ENCODE measurements at places on chromosomes 13 and 19. TPM values are rescaled to one million over a fixed set of nuclear protein-coding genes. Genes with fewer than 3 reads are reported as not detected.

DNA sequence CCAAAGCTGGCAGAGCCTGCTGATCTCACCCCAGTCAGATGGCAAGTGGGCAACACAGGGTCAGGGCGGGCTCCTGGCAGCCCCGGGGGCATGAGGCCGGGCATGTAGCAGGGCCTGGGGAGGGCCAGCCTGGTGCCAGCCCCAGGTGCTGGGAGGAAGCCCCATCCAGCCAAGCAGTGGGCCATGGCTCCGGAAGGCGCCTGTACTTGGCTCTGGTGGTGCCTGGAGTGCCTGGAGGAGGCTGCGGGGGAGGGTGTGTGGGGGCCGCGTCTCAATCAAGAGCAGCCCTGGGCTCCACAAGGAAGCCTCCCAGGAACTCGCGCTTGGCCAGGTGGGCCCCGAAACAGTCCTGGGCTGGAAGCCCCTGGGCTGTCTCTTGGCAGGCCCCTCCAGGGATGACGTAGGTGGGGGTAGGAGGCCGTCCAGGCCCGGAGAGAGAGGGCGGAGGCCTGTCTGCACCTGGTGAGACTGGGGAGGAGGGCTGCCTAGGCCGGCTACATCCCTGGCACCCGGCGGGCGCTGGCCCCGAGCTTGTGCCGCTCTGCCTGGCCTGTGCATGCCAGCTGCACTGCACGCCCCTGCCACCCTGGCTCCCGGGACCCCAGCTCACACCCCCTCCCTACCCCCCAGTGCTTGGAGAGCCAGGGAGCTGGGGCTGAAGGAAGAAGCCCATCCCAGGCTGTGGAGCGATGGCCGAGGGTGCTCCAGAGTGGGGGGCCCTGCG lies 45.9 kb downstream of the COMP start:
- DNase-seq: peak; percentile 43

DNA sequence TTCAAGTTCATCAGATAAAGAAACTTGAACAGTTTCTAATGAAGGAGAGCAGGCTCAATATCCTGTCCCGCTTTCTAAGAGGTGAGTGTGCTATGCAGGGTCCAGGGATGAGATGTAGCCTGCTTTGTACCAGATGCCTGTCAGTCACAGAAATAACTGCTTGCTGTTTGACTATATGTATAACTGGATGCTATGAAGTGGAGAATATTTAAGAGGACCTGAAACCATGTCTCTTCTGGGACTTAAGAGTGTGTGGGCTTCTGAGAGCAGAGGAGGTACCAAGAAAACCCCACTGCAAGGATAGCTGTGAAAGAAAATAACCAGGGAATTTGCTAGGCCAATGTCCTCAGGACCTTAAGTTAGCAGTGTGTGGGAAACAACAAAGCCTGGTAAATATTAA lies 246.3 kb upstream of the RFC3 start:
- no peak for DNase-seq

DNA sequence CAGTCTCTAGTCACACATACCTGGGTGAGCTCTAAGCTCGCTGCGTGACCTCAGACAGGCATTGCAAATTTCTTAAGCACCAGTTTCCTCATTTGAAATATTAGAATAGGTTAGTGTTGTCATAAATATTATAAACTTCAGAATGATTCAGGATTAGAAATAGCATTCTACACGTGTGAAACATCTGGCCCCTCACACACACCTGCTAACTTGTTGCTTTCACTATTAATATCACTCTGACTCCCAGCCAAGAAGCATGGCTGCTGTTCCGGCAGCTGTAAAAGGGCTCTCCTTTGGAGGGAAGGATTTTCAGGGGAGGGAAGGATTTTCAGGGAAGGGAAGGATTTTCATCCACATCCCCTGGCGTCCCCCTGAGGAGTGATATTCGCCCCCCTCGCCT lies 161.3 kb upstream of the GPR12 start:
- DNase-seq: peak; percentile 0

- DNase-seq: peak; percentile 96
These were observed at the start of gene MPND for GRCh38 chr19:4343370-4344307. Gene MPND, plus strand, starts transcription at chr19:4343562. Its CDS starts 32 bp downstream, at chr19:4343594.

FOXA3 gene
- 54.2 TPM for total RNA-seq

ZNF177 gene
- total RNA-seq: 10.6 TPM

Measured in endodermal cell (in vitro differentiated cells).